ENCODE measurements at places on chromosomes 3 and 15.
A peak's percentile ranks its signal among the peaks of the same experiment; 100 is the strongest.

GRCh38 chr3:120420928-120421551 lies 29.8 kb downstream of the FSTL1 start:
- DNase-seq: no peak

GRCh38 chr15:80403712-80404056 lies 498 bp upstream of the ARNT2 start:
- no peak for DNase-seq

- peak; percentile 71 for DNase-seq
These were observed 16.3 kb upstream of the JMJD7 start for GRCh38 chr15:41811432-41812195.

- DNase-seq: peak; percentile 62
These were observed 19.5 kb downstream of the PPCDC start for GRCh38 chr15:75042730-75043508.

DNA sequence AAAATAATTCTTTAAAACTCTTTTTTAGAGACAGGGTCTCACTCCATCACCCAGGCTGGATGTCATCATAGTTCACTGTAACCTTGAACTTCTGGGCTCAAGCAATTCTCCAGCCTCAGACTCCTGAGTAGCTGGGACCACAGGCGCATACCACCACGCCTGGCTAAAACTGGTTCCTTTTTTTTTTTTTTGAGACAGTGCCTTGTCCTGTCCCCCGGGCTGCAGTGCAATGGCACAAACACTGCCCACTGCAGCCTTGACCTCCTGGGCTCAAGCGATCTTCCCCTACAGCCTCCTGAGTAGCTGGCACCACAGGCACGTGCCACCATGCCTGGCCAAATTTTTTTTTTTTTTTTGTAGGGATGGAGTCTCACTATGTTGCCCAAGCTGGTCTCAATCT lies 23.7 kb upstream of the FURIN start:
- no peak for DNase-seq

DNA sequence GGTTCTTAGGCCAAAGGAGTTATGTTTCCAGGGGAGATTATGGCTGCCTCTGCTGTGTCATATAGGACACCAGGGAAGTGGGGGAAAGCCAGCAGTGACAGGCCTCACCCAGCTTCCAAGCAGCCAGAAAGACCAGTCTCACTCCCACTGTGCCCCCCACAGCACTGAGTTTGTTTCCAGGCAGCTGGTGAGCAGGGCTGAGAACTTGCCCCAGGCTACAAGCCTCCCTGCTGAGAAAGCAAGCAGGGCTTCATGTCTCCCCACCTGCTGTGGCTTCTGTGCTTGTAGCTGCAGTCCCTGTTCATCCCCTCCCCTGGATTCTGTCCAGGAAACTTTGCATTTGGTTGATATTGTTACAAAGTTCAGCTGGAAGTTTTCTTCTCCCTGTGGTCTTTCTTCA lies 376.3 kb downstream of the PDCD6IP start:
- DNase-seq: no peak

DNA sequence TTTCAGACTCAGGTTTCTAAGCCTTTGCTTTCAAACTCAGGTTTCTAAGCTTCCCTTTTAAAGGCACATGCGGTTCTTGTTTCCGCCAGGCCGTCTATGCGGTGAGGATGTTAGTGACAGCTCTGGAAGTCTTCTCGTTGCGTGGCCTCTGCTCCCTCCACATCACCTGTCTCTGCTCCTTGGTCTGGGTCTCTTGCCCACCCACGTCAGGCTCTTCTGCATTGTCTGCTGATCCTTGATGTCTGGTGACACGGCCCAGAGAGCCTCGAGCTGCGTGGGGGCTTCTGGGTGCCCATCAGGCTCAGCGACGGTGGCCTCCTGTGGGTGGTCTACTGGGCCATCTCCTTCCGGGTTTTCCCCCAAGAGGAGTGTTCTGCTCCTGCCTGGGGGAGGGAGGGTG lies 30.5 kb downstream of the KLF13 start:
- DNase-seq: no peak

DNA sequence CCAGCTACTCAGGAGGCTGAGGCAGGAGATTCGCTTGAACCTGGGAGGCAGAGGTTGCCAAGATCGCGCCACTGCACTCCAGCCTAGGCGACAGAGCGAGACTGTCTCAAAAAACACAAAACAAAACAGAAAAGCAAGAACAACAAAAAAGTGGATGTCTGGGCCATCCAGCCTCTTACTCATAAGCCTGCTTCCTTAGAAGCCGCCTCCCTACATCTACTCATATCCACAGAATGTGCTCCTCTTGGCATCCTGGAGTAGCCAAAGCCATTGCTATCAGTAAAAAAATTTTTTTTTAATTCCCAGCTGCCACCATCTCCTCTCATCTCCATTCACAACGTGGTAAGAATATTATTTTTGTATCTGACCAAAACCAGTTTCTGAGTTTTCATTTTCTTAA lies 10.8 kb downstream of the ZSCAN2 start:
- no peak for DNase-seq

- no peak for DNase-seq
These were observed 6.5 kb upstream of the VPS39 start for GRCh38 chr15:42214600-42214999.

GRCh38 chr15:94722024-94722636 lies 490.8 kb downstream of the MCTP2 start:
- DNase-seq: no peak

GRCh38 chr3:141306276-141306675 lies 62.0 kb upstream of the ZBTB38 start:
- DNase-seq: no peak

GRCh38 chr3:32484436-32484835 lies 18.2 kb downstream of the CMTM6 start:
- no peak for DNase-seq

DNA sequence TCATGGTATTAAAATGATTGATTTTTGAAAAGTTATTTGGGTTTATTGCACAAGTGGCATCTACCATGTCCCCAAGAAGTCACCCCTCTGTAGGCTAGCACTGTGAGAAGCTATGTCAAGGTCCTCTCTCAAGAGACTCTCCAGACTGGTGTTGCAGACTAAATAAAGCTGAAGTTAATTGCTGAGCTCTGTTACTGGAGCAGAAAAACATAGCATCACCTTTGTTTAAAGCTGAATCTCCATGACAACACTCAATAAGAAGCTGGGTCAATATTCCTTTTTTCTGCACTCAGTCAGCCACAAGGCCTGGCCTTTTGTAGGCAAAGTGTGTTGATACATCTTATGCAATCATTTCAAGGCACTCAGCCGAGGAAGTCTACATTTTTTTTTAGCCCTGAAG lies 806.6 kb upstream of the LMCD1 start:
- DNase-seq: no peak

DNA sequence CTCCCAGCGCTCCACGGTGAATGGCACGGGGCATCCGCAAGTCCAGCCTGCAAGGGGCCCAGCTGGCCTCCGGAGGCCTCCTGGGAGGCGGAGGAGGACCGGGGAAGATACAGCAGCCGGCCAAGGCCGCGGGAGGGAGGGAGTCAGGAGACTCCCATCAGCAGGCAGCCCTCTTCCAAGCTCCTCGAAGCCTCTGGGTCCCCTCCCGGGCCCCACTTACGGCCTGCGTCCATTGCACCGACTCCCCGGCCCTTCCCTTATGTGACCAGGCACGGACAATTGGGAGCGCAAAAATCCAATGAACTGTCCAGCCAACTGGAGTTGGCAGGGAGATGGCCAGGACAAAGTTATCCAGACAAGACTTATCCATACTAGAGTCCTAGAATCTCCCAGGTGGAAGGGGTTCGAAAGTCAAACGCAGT lies 668 bp downstream of the MFGE8 start:
- no peak for DNase-seq

- no peak for DNase-seq
These were observed 527 bp downstream of the B2M start for GRCh38 chr15:44711743-44712345.

DNA sequence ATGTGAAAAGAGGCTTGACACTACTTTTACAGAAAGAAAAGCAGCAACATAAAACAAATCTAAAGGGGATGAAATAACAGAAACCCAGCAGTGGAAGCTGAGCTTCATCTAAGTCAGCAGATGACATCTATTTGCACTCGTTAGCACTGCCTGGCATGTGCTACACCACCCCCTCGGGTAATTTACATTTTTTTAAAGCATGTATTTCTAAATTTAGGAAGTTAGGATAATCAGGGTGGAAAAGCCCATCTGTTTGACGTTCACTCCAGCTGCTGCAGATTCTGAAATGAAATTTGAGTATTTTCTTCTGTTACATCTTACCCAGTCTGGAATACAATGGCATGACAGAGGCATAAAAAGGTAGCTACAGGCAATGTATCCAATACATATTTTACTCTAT lies 20.7 kb downstream of the IGSF11 start:
- DNase-seq: no peak

DNA sequence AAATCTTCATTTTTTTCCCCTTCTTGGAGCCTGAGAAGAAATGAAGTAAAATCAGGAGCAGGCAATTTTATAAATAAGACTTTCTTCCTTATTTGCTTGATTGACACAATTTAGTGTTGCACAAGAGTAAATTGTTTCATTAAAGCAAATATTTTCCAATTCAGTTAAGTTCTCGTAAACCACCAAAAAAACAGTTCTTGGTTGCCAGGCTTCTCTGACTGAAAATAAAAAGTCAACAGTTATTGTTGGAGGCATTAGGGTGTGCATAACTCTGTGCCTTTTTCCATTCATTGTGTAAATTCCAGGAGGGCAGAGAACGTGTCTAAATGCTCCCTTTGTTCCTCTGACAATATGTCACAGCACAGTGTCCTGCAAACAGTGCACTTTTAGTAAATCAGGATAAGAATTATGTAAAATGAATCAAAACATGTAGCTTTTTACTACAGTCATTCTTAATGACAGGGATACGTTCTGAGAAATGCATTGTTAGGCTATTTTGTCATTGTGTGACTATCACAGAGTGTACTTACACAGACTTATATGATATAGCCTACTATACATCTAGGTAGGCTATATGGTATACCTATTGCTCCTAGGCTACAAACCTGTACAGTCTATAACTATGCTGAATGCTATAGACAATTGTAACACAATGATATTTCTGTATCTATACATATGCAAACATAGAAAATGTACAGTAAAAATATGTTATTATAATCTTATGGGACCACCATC lies at the start of gene CP:
TSS of gene CP (minus strand) at position 47 of the 735 bp plus-strand sequence. CDS start at position 10, 37 bp downstream.
- DNase-seq: no peak

DNA sequence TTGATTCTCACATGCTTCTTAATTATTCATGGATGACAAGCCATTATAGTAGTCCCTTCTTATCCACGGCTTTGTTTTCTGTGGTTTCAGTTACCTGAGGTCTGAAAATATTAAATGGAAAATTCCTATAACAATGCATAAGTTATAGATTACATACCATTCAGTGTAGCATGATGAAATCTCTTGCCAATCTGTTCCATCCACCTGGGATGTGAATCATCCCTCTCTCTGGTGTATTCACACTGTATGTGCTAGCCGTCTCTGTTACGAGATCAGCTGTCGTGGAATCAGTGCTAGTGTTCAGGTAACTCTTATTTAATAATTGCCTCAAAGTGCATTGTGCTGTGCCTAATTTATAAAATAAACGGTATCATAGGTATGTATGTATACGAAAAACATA lies 5.2 kb downstream of the WDR5B start:
- DNase-seq: no peak

DNA sequence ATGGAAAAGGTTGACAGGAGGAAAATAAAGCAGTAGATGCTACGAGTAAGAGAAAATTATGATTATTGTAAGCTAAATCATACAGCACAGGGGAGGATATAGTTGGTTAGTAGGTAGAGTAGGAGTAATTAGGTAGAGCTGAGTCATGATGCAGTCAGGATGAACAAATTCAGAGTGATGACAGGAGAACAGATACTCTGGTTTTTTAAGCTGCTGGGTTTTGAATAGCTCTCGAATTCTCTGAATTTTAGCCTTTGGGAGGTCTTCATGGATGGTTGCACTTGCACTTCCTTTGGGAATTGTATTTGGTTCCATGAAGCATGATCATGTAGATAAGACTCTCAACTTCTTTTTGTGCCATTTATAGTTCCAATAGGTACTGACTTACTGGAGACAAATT lies 96.2 kb downstream of the ECT2 start:
- DNase-seq: no peak

GRCh38 chr3:112770032-112770626 lies 76.5 kb downstream of the CD200R1L start:
- DNase-seq: no peak

- no peak for DNase-seq
These were observed 32.2 kb downstream of the GPR176 start for GRCh38 chr15:39887832-39888231.

GRCh38 chr15:89878323-89878722 lies 15.5 kb downstream of the AP3S2 start:
- no peak for DNase-seq

- no peak for DNase-seq
These were observed 11.0 kb downstream of the KCTD6 start for GRCh38 chr3:58502872-58503271.

DNA sequence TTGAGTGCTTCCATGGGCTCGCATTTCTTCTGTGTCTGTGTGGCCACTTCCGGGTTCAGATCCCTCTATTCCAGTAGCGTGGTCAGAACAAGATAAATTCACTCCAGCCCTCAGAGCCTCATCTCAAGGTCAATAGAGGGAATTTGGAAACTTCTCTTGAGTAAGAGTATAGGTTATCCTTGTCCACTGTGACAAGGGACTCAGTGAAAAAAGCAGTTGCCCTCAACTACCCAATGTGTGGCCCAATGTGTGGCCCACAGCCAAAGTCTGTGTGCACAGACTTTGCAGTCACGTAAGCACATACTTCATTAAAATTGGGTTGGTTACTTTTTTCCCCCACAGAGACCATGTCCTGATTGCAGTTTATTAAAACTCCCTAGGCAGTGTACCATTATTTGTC lies 305.6 kb upstream of the SEMA6D start:
- no peak for DNase-seq

DNA sequence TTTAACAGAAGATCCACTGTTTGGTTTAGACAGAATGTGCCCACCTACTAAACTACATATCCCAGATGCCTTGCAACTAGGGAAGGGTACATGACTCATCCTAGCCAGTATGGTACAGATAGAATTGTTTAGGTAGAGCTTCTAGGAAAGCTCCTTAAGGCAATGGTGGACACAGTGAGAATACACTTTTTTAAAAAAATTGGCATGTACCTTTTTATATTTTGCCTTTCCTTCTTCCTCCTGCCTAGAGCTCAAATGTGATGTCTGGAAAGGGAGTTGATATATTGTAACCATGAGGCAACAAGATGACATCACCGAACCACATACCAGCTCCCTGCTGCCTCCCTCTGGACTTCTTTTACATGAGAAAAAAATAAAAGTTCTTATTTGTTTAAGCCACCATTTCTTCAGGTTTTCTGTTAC lies 14.4 kb upstream of the C3orf80 start:
- DNase-seq: no peak

DNA sequence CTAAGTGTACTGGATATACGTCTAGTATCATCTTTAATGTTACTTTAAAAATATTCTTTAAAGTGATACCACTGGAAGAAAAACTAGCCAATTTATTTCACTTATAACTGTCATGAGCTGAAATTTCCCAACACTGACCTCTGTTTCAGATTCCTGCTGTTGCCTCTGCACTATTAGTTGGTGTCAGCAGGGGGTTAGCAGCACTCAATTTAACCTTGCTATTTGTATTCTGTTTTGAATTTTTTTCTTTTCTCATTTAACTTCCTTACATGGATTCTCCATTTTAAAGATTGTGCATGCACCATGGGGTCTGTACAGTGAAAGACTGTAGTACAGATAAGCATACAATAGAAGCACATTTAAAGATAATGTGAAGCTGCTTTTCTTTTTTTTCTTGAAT lies 169.2 kb downstream of the UBE2E2 start:
- DNase-seq: no peak
